ENCODE measurements at places on chromosomes 4 and X.

DNA sequence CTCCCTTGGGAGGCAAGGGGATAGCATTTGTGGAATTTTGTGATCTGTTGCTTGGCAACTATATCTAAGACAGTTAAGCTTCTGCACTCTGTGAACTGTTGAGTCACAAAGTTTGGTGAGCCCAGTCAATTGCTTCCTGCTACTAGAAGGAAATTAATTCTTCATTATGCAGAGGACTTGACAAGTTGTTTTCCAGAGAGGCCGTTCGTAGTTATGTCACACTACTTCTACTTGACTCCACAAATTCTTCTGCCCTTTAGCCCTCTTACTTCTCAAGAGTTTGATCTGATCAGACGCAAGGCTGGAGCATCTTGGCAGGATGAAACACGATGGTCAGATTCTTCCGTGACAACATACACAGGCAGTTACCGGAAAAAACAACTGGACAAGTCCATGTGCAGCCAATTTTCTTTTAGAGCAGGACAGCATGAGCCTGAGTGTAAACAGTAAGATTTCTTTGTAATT is at the start of gene C4orf51:
TSS of gene C4orf51 (plus strand) at position 156 of the 465 bp plus-strand sequence. CDS start at position 214, 58 bp downstream.
- DNase-seq = no peak

DNA sequence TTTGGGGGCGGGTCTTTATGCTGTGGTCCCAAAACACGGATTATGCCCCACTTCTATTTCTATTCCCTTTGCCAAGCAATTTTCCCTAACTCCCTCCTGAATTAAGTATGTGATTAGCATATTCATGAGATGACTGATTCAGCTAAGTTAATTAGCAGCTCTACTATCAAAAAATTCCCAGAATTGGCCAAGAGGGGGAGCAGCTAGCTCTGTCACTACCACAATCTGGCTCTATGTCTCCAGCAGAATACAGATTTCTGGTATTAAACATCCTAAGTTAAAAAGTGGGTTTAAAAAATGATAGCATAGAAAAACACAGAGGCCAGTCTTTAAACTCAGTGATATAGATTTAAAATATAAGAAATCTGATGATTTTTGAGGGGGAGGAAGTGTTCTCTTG is 80.3 kb downstream of the GPC4 start:
- DNase-seq = no peak

DNA sequence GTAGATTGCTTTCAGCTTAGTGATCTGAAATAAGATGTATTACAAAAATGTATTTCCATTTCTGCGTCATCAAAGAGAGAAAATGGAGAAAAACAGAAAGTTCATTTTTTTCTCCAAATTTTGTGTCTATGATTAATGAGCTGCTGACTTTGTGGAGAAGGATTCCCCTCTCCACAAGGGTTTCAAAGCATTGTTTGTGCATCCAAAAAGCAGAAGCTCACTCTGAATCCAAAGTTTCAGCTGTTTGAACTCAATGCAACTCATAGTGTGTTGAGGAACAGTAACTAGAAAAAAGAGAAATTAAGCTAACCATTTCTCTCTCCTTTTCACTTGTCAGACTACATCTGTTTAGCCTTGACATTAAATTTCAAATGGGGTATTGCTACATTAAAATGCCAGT is 62.9 kb upstream of the SLC7A11 start:
- no peak for DNase-seq

DNA sequence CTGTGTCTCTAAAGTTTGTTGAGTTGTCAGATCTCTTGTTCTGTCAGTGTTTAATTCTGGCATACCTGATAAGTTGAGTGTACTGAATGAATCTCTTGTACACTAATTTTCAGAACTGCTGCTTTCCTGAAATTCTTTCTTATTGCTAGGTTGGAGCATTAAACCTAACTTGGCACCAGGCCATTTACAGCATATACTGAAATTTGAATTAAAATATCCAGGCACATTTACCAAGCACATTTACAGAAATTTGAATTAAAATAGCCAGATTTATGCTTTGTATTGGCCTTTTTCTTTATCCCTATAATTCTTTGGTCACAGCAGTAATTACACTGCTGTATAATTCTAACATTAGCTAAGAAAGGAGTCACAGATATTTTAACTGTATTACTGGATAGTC is 8.9 kb downstream of the TMEM33 start:
- DNase-seq = no peak

GRCh38 chrX:8048466-8048865 is 121.3 kb upstream of the PNPLA4 start:
- no peak for DNase-seq

All from GM10248 (cell line).